ENCODE measurements at places on chromosomes 13 and 19. TPM values are rescaled to one million over a fixed set of nuclear protein-coding genes. Genes with fewer than 3 reads are reported as not detected.

- H3K4me1 ChIP-seq = no peaks in the 10 kb centered on the region
- no peaks in the 10 kb centered on the region for H3K27me3 ChIP-seq
- no peak for DNase-seq
- H3K4me3 ChIP-seq = no peak overlapping the region
Observed at GRCh38 chr13:21980049-21980448, 309.2 kb downstream of the FGF9 start.

Gene C19orf81
- not detected for total RNA-seq

Gene CACNA1A
- 3.6 TPM for total RNA-seq

- no peak overlapping the region for H3K27ac ChIP-seq
- no peaks in the 10 kb centered on the region for H3K27me3 ChIP-seq
- no peaks in the 10 kb centered on the region for H3K4me1 ChIP-seq
Observed at GRCh38 chr13:43196750-43197370, 173.5 kb downstream of the DNAJC15 start.

DNA sequence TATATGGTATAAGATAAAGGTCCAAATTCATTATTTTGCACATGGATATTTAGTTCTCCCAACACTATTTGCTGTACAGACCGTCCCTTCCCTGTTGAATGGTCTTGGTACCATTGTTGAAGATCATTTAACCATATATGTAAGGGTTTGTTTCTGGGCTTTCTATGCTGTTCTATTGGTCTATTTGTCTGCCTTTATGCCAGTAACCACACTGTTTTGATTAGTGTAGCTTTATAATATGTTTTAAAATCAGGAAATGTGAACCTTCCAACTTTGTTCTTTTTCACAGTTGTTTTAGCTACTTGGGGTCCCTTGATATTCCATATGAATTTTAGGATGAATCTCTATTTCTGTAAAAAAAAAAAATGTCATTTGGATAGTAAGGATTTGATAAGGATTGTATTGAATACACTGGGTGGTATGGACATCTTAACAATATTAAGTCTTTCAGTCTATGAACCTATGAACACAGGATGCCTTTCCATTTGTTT is 16.9 kb downstream of the IFT88 start:
- no peak overlapping the region for H3K4me3 ChIP-seq
- peaks cover 8% of the 10 kb centered on the region for H3K36me3 ChIP-seq
- no peaks in the 10 kb centered on the region for H3K4me1 ChIP-seq
- no peak overlapping the region for H3K27ac ChIP-seq
- no peaks in the 10 kb centered on the region for H3K27me3 ChIP-seq
- DNase-seq = no peak

Gene SIGLEC12
- total RNA-seq = not detected

- no peak overlapping the region for H3K27ac ChIP-seq
- H3K4me3 ChIP-seq = no peak overlapping the region
- no peaks in the 10 kb centered on the region for H3K4me1 ChIP-seq
- H3K36me3 ChIP-seq = no peaks in the 10 kb centered on the region
- no peak for DNase-seq
Observed at GRCh38 chr13:32430018-32430747, 2.3 kb upstream of the N4BP2L1 start.

DNA sequence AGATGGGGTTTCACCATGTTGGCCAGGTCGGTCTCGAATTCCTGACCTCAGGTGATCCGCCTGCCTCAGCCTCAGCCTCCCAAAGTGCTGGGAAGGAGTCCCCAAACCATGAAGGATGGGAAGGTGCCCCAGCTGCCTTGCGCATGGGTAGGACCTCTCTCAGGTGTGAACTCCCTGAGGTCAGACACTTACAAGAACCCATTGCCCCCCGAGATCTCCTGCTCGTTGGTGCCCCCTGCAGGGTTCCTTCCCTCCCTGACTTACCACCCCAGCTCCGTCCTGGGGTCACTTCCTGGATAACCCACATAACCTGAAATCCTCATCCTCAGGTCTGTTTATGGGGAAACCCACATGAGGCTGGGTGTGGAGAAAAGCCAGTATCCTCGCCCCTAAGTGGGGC is 41.7 kb downstream of the UNC13A start:
- no peaks in the 10 kb centered on the region for H3K4me1 ChIP-seq
- H3K4me3 ChIP-seq = no peak overlapping the region
- no peaks in the 10 kb centered on the region for H3K36me3 ChIP-seq
- H3K27ac ChIP-seq = no peak overlapping the region
- no peak for DNase-seq

DNA sequence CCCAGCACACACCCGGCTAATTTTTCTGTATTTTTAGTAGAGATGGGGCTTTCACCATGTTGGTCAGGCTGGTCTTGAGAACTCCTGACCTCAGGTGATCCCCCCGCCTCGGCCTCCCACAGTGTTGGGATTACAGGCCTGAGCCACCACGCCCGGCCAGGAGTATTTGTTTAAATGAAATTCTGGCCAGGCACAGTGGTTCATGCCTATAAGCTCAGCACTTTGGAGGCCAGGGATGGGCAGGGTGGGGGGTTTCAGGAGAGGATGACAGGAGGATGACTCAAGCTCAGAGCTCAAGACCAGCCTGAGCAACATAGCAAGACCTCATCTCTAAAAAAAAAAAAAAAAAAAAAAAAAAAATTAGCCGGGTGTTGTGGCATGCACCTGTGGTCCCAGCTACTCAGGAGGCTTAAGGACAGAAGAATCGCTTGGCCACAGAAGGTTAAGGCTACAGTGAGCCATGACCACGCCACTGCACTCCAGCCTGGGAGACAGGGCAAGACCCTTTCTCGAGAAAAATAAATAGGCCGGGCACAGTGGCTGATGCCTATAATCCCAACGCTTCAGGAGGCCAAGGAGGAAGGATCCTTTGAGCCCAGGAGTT is 8.2 kb upstream of the DHDH start:
- H3K4me3 ChIP-seq = no peak overlapping the region
- no peak overlapping the region for H3K27ac ChIP-seq
- no peaks in the 10 kb centered on the region for H3K4me1 ChIP-seq
- DNase-seq = no peak
- no peaks in the 10 kb centered on the region for H3K36me3 ChIP-seq

DNA sequence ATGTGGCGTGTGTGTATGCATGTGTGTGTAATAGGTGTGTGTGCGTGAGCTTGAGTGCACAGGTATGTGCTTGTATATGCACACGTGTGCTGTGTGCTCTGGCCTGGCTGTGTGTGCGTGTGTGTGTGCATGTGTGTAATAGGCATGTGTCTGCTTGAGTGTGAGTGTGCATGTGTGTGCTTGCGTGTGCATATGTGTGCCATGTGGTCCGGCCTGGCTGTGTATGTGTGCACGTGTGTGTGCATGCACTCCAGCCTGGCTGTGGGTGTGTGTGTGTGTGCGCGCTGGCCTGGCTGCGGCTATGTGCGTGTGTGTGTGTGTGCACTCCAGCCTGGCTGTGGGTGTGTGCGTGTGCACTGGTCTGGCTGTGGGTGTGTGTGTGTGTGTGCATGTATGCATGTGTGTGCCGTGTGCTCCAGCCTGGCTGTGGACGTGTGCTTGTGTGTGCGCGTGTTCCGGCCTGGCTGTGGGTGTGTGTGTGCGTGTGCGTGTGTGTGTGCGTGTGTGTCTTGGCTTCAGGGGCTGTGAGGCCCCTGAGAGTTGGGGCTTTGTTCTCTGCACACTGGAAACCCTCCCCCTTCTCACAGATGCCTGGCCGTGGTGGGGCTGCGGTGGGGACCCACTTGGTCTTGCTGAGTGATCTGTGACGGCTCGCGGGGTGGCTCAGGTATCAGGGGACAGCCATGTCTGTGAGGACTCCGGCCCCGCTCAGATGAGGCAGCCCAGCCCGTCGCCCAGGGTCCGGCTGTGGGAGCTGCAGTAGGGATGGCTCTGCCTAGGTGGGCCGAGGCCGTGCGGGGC is 8.2 kb downstream of the SPPL2B start:
- no peak overlapping the region for H3K4me3 ChIP-seq
- H3K4me1 ChIP-seq = no peaks in the 10 kb centered on the region
- H3K36me3 ChIP-seq = no peaks in the 10 kb centered on the region
- DNase-seq = no peak
- H3K27ac ChIP-seq = no peak overlapping the region

DNA sequence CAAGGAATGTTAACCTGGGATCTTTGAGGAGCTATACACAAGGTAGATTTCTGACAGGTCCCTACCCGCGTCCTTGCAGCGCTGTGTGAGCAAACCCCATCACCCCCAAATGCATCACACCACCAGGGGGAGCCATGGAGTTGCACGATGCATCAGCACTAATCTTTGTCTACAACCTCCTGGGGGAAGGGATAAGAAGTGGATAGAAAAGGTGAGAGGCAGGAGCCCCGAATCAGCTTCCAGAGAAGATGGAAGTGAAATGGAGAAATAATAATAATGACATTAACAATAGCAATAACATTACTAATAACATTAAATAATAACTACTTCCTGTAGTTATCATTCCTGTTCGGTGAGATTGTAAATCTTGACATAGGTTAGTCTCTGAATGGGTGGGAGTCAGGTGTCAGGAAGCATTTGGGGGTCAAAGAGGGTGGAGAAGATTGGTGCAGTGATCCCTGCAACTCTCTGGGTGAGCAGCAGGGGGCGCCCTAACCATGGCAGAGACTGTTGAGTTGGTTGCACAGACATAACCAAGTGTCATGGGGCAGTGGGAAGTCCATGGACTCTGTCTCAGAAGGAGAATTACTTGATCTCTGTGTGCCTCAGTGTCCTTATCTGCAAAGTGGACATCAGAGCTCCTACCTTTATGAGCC is 16.5 kb downstream of the SIGLEC7 start:
- DNase-seq = peak; percentile 75
- no peaks in the 10 kb centered on the region for H3K4me1 ChIP-seq
- H3K36me3 ChIP-seq = no peaks in the 10 kb centered on the region
- H3K27ac ChIP-seq = no peak overlapping the region

Gene EPS8L1
- 0.81 TPM for total RNA-seq

Gene CCDC70
- total RNA-seq = not detected

Gene SLC25A15
- 3.7 TPM for total RNA-seq

Gene CEACAM16
- total RNA-seq = 0.36 TPM

Gene STOML3
- not detected for total RNA-seq

DNA sequence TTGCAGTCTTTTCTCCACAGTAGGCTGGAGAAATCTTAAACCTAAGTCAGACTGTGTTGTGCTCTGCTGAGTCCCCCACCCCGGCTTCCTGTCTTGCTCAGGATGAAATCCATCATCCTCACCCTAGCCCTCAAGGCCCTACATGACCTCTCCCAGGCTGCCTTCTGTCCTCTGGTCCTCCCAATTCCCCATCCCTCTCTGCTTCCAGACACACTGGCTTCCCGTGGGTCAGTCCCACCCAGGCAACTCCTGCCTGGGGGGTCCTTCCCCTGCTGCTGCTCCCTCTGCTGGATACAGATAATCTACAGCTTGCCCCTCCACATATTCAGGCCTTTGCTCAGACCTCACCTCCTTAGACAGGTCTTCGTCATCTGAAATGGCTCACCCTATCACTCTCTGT is 18.4 kb upstream of the CBY2 start:
- H3K36me3 ChIP-seq = no peaks in the 10 kb centered on the region
- H3K27ac ChIP-seq = no peak overlapping the region
- no peak overlapping the region for H3K4me3 ChIP-seq
- H3K27me3 ChIP-seq = no peaks in the 10 kb centered on the region
- H3K4me1 ChIP-seq = no peaks in the 10 kb centered on the region
- DNase-seq = no peak

DNA sequence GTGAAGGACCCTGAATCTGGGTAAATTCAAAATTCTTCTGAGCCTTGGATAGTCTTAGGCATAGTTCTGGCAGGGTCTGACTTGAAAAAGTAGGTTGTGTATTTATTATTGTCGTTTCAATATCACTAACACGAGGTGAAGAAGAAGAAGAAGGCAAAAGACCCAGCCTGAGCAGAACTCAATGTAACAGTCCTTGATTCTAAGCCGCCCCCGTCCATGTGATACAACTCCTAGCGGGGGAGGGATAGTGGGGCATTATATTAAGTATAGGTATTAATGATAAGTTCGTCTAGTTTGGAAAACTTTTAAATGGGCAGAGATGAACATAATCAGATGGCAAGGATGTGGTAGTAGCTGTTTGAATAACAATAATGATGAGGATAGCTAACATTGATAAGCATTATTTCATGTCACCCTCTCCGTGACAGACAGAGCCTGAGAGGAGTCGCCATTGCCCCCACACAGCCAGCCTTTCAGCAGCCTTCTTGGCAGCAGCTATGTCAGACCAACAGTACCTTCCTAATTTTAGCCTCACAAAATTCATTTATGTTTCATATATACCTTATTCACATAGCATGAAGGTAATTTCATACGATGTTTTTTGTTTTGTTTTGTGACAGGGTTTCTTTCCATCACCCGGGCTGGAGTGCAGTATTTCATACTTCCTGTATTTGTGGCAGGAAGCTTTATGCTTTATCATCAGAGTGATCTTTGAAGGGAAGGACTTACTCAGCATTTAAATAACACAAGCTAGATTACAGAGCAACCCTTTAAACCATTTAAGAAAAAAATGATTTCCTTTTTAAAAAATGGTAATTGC is 64.4 kb upstream of the NPAS1 start:
- no peak overlapping the region for H3K4me3 ChIP-seq
- no peaks in the 10 kb centered on the region for H3K36me3 ChIP-seq
- H3K4me1 ChIP-seq = peaks cover 2% of the 10 kb centered on the region

Gene NUDT15
- total RNA-seq = 6.6 TPM

- H3K27me3 ChIP-seq = no peaks in the 10 kb centered on the region
- DNase-seq = peak; percentile 60
- no peaks in the 10 kb centered on the region for H3K36me3 ChIP-seq
Observed at GRCh38 chr19:30784850-30785457, 412.8 kb downstream of the ZNF536 start.

GRCh38 chr13:57624565-57625435 is 6.7 kb upstream of the PCDH17 start:
- H3K4me3 ChIP-seq = no peak overlapping the region
- H3K27me3 ChIP-seq = no peaks in the 10 kb centered on the region
- DNase-seq = no peak
- no peaks in the 10 kb centered on the region for H3K4me1 ChIP-seq
- no peak overlapping the region for H3K27ac ChIP-seq

DNA sequence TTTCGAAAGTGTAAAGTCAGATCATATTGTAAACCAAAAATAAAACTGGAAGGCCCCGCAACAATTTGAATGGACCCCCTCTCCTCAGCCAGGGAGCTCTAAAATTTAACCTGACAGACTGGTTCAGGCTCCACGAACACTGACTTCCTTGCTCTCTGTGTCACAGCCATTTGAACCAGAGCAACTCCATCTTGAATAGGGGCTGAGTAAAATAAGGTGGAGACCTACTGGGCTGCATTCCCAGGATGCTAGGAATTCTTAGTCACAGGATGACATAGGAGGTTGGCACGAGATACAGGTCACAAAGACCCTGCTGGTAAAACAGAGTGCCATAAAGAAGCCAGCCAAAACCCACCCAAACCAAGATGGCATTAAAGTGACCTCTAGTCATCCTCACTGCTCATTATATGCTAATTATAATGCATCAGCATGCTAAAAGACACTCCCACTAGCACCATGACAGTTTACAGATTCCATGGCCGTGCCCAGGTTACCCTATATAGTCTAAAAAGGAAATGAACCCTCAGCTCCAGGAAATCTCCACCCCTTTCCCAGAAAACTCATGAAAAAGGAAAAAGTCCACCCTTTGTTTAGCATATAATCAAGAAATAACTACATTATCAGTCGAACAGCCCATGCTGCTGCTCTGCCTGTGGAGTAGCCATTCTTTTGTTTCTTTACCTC is 43.1 kb downstream of the RFXAP start:
- no peak overlapping the region for H3K27ac ChIP-seq
- H3K4me3 ChIP-seq = no peak overlapping the region
- H3K27me3 ChIP-seq = no peaks in the 10 kb centered on the region
- no peaks in the 10 kb centered on the region for H3K4me1 ChIP-seq
- DNase-seq = no peak
- H3K36me3 ChIP-seq = peaks cover 6% of the 10 kb centered on the region

Gene ZNF136
- 11.4 TPM for total RNA-seq
